GM12864 (cell line): ENCODE measurements at places on chromosomes 13 and 19.

- DNase-seq: no peak
Observed at GRCh38 chr13:76955193-76955592, 6.9 kb downstream of the ACOD1 start.

DNA sequence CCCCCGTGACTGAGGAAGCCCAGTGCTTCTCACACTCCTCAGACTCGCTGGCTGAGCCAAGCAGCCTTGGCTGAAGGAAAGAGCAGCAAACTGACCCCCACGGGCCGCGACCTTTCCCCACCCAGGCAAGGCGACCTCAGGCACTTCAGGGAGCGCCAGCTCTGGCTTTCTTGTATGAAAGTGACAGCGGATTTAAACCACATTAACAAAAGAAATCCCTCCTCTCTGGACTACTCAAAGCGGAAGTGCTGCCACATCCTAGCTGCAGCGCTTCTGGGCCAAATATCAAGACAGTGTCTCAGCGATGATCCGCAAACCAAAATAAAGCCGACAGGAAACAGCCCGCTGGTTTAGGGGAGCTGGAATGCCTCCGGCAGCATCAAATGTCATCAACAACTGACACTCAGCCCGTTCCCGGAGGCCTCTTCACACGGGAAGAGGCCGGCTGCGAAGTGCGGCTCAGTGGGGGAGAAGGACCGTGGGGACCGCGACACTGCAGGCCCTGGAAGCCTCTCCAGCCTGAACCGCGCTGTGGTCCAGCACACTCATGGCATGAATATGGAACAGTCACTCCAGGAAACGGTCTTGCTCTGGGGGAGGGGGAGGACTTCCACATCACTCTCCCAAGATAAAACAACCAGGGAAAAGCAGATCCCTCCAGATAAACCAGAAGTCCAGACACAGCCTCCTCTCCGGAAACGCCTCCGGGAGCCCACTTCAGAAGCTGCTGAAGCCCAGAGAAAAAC is 1.4 kb downstream of the RASA3 start:
- no peak for DNase-seq

DNA sequence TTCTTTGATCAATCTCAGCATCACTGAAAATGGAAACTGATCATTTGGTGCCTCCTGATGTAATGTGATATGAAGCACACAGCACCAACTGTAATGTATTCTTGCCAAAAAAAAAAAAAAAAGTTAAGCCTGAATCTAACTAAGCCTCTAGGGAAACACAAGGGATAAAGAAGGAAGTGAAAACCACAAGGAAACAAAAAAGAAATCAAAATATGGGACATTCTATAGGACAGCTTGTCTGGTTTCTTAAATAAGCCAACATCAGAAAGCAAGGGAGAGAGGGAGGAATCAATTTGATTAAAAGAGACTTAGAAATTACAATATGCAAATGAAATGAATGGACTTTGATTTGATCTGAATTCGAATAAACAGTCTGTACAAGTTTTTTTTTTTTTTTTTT is 20.6 kb upstream of the METTL21C start:
- DNase-seq: no peak

DNA sequence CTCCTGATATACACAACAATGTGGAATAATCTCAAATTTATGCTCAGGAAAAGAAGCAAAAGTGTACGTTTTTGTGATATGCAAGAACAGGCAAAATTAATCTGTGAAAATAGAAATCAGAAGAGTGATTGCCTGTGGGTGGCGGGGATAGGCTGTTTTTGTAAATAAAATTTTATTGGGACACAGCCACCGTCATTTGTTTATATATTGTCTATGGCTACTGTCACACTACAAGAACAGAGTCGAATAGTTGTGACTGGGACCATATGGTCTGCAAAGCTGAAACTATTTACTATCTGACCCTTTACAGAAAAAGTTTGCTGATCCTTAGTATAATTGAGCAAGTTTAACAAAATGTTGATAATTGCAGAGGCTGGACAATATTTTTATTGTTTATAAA is 269.5 kb upstream of the HTR2A start:
- no peak for DNase-seq

- DNase-seq: no peak
Observed at GRCh38 chr19:56142087-56142787, 1.1 kb downstream of the ZNF444 start.

DNA sequence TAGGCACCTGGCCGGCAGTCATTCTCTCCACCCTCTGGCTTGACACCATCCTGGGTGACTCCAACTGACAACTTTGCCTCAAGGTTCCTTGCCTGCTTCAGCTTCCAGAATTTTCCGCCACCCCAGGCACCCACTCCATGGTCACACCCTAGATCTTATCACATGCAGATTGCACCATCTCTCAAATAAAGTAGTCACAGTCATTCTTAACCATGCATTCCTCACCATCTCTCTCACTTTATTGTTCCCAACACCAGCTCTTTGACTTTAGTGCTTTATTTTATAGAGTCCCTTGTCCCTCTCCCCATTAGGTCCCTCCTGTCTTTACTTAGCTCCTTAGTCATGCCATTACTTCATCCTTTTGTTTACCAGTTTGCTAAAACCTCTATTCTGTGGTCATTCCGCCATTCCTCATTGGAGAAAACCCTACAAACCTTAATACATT is 351.7 kb downstream of the SPRY2 start:
- no peak for DNase-seq

DNA sequence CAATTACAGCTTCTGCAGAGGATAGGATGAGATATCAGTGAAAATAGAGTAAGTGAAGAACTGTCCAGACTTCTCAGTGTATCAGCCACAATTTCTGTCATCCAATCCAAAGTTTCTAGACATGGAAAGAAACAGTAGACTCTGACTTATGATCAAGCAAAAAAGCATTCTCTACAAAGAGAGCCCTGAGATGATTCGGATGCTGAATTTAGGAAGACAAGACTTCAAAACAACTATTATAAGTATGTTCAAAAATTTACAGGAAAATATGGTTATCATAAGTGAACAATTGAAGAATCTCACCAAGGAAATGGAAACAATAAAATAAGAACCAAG is 238.2 kb upstream of the IRS2 start:
- DNase-seq: no peak

DNA sequence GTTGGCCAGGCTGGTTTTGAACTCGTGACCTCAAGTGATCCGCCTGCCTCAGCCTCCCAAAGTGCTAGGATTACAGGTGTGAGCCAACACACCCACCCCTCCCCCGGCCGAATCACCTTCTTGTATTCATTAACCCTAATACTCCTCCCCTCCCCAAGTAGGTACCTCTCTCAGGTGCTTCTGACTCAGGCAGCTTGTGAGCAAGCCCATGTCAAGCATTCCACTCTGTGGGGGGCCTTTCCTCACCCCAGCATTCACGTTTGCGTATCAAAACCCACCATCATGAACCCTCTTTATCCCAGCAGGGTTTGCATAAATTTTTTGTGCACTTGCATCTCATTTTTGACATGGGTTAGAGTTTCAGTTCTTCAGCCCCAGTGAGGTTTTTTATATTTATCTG is 23.6 kb upstream of the RFXAP start:
- DNase-seq: no peak

- no peak for DNase-seq
Observed at GRCh38 chr19:50384685-50385535, 763 bp downstream of the POLD1 start.

- no peak for DNase-seq
Observed at GRCh38 chr13:50587115-50587514, 256.4 kb downstream of the DLEU7 start.

- DNase-seq: no peak
Observed at GRCh38 chr19:19470579-19470978, 44.8 kb downstream of the TSSK6 start.

- no peak for DNase-seq
Observed at GRCh38 chr19:46471116-46471733, at the start of gene PNMA8A. Gene PNMA8A (minus strand): TSS chr19:46471563. CDS start chr19:46471035, 528 bp downstream.

DNA sequence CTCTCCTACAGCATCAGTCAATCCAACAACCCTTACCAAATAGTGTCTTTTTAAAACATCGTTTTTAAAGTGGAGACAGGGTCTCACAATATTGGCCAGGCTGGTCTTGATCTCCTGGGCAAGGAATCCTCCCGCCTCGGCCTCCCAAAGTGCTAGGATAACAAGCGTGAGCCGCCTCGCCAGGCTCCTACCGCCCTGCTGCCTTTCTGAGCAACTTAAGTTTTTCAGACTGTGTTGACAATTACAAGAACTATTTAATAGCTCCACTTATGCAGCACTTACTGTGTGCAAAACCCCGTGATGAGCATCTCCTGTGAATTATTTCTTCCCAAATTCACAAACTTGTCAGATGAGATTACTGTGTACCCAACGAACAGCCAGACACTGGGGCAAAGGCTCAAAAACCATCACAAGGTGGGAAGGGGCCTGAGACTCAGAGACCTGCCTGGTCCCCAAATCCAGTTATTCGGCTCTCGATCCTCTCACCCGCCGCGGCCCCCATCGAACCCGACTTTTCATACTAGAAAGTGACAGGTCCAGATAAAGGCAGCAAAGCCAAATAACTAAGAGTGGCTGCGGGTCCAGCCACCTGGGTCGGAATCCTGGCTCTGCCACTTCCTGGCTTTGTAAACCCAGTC is 581 bp downstream of the RPL18 start:
- no peak for DNase-seq

DNA sequence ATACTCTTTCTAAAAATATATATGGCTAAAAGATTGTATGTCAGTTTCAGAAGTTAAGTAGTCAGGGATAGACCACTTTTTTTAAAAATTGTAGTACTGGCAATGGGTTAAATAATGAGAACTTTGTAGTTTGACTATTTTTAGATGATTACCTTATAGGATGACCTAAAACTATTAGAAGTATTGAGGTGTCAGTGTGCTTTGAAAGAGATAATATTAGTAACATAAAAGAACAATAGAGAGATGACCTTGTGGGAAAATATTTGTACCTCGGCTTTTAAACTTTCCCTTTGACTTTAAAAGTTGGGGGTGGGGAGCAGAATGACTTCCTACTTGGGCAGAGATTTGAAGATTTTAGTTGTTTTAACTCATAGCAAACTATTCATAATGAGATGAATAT is 48.3 kb downstream of the SLAIN1 start:
- DNase-seq: no peak

GRCh38 chr13:89568276-89568675 is 1779.2 kb upstream of the MIR17HG start:
- DNase-seq: no peak

GRCh38 chr13:25768838-25769237 is 283.0 kb downstream of the SHISA2 start:
- no peak for DNase-seq

DNA sequence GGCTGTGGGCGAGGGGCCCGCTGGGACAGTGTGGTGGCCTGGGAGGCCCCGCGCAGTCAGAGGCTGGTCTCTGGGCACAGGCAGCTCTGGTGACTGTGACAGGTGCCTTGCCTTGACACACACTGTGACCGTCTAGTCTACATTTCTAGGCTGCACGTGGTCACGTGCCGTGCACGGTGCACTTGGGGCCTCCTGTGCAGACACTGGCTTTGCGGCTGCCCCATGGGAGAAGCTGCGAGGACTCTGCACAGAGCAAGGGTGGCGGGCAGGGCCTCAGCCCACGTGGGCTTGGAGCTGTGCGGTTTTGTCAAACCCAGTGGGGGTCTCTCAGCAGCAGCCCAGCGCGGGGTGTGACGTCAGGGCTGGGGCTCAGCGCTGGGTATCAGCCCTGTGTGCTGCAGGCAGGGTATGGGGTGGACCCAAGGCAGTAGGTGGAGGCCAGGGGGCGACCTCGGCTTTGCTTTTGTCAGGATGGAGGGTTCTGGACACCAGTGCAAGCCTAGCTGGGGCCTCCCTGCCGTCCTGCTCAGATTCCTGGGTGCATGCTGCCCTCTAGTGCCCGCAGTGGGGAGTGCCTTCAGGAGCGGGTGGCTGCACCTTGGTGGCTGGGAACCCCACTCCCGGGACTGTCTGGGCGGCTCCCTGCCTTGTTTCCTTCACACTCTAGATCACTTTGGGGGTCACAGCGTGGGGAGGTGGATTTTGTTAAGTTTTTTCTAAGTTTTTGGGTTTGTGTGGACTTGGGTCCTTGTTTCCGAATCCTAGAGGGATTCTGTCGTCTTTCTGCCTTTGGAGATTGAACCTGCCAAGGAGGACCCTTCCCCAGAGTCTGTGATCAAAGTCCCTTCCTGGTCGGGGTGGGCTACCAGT is 62.6 kb downstream of the KDM4B start:
- DNase-seq: peak; percentile 29

GRCh38 chr19:34474233-34474989 is 7.1 kb upstream of the WTIP start:
- no peak for DNase-seq

DNA sequence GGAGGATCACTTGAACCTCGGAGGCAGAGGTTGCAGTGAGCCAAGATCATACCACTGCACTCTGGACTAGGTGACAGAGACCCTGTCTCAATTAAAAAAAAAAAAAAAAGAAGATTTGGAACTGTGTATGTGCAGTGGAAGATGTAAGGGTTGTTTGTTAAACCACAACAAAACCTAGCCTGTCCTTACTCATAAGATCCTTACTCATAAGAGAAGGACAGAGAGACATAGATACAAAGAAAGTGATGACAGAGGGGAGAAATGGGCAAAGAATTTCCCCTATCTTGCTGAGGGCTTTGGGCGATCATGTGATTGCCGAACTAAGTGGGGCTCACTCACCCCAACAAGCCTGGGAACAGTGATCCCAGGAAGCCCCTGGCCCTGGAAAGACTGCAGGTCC is 7.9 kb downstream of the ITPKC start:
- DNase-seq: no peak

- peak; percentile 56 for DNase-seq
Observed at GRCh38 chr19:45419396-45419795, 4.3 kb downstream of the ERCC1 start.

DNA sequence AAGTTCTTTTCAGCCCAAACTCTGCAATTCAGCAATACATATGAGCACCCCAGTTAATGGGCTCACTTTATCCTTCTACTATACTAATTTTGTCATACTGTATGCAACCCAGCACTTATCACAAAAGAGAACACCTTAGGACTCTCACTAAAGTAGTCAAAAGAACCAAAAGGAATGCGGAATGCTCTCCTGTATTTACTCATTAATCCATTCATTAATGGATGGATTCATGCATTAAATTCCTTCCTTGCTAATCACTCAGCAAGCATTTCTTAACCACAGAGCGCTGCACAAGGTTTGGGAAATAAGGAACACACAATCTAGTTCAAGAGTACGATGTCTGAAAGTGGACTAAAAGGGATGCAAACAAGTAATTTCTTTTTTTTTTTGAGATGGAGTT is 12.8 kb upstream of the DOCK9 start:
- DNase-seq: no peak

DNA sequence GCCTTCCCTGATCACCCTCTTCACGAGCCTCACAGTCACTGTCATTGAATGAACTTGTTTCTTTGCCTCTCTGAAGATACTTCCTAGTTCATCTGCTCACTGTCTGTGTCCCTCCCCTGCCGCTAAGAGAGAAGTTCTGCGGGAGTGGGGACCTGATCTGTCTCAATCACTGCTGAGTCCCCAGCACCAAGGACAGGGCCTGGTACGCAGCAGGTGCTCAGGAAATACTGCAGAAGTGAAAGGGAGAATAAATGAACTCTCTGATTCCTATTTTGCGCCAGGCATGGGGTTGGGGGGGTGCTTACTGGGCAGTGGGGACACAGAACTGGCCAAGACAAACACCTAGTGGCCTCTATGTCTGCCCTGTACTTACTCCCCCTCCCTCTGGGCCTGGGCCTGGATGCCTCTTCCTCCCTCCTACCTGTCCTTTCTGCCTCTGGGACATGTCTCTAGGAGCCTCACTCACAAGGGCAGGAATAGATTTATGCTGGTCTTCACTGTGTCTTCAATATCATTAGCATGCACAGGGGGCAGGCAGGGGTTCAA is 17.5 kb downstream of the FCGBP start:
- DNase-seq: no peak
